Omental fat pad (tissue), 4 donors: ENCODE measurements at places on chromosomes 2 and 18.

DNA sequence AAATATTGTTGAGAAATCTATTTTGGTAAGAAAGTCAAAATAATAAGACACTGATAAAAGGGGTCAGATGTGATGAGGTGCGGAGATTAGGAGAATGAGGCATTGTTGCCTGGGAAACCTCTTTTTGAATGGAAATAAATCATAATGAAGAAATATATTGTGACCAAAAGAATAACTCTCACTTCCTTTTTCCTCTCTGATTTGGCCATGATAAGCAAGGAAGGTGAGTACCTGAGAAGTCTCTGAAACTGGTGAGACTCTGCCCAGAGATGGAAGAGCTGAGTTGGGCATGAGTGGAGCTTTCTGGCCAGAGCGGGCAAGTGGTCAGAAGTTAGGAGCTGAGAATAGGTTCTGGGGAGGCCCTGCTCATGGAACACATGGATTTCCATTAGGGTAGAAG is 11.8 kb downstream of the LAMA3 start:
- DNase-seq = no peak

DNA sequence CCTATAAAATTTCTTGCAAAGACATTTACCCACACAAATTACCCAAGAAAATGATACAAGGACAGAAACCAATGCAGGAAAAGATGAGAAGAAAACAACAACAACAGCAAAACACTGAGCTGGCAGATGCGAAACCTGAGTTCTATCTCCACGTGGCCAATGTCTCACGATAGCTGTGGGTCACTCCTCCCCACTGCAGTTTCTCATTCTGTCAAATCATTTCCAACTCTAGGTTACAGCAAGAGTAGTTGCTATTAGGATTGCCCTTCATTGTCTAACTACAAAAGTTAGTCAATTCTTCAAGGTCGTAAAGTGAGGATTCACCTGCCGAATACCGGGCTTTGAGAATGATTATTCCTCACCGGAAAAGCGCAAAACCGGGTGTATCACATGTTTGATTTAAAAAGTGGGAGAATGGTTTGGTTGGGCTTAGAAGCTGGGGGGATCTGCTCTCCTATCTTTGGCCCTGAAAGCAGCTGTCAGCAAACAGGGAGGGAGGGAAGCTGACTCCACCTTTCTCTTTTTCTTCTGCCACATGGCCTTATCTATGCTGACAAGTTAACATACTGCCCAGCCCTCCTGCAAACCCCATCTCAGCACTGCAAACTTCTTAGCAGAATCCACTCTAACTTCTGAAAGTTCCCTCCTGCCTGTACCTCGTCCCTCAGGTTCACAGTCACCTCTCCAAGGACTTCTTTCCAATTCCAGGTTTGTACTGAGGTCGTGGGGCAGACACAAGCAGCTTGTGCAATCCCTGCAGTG is 473.0 kb downstream of the SOX11 start:
- no peak for DNase-seq

DNA sequence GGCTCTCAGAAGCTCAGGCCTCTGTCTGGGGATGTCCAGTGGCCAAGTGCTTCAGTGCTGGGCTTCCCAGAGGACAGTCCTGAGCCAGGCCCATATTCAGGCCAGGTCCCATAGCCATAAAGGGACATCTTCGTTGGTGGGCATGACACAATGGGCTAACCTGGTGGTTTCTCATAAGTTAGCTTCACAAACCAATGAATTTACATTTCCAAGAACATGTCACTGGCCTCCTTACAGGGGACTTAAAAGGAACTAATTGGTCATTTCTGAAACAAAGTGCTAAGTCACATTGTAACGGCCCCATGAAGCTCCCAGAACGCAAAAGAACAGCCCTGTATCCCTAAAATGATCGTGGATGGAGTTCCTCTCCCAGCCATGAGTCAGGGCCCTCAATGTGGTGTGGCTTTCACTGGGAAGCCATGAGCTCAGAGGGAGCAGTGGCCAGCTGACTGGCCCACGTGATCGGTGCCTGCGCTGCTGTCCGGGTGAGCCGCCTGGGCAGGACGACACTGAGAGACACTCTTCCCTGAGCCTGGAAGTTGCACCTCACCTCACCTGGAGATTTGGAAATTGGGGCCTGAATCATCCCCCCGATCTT is 163.7 kb upstream of the APCDD1 start:
- DNase-seq = no peak

DNA sequence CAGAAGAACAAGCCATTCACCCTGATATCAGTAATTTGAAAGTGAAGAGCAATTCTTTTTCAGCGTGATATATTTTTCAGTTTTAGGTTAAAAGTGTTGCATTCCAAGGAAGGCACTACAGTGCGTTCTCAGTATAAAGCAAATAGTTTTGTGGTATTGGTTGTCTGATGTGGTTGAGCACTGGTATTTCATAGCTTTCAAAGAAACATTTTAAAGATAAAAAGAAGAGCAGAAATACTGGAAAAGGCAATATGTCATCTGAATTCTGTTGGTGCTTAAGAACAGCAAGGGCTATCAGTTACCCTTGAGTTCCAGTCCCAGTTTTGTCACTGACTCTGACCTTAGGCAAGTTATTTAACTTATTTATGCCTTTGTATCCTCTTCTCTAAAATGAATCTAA is 191.6 kb downstream of the BABAM2 start:
- DNase-seq = no peak

GRCh38 chr2:126803434-126803775 is 95.3 kb upstream of the TEX51 start:
- no peak for DNase-seq

DNA sequence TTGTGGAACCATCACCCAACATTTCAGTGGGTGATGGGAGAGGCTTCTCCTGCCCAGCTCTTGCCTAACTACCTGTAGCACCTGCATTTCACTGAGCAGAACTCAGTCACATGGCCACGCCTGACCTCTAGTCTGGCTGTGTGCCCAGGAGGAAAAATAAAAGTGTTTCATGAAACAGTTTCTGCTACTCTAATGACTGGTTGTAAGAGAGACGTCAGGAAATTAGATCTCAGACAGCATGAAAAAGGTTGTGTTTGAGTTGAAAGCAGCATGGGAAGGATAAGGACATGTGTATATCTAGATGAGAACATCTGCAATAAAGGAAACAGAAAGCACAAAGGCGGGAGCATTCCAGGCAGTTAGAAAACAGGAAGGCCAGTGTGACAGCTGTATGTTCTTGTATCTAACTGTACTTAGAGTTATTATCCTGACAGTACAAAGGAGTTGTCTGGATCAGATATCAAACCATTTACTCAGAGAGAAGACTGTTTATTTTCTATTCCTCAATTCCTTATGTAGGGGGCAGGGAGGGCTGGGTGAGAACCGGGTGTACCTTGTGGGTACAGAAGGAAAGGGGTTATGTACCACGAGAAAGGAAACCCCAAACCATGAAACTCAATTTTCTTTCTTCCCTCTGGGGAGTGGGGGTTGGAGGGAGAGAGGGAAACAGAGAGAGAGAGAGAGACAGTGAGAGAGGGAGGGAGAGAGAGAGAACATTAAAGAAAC is 307.4 kb upstream of the VWC2L start:
- DNase-seq = no peak

DNA sequence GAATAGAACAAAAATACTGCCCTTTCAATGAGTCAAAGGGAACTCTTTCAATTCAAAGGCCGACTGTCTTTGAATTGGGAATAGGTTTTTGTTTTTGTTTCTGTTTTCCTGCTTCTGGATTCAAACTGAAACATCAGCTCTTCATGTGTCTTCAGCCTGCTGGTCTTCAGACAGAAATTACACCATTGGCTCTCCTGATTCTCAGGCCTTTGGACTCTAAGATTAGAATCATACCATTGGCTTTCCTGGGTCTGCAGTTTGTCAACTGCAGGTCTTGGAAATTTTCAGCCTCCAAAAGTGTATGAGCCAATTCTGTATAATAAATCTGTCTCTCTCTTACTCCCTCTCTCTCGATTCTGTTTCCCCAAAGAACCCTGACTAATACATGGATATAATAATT is 31.1 kb downstream of the CTLA4 start:
- DNase-seq = no peak

GRCh38 chr2:232876161-232876977 is 6.3 kb downstream of the SNORC start:
- no peak for DNase-seq

GRCh38 chr2:136057023-136057801 is 60.7 kb downstream of the CXCR4 start:
- no peak for DNase-seq

GRCh38 chr2:234181121-234181520 is 130.6 kb downstream of the SPP2 start:
- no peak for DNase-seq

DNA sequence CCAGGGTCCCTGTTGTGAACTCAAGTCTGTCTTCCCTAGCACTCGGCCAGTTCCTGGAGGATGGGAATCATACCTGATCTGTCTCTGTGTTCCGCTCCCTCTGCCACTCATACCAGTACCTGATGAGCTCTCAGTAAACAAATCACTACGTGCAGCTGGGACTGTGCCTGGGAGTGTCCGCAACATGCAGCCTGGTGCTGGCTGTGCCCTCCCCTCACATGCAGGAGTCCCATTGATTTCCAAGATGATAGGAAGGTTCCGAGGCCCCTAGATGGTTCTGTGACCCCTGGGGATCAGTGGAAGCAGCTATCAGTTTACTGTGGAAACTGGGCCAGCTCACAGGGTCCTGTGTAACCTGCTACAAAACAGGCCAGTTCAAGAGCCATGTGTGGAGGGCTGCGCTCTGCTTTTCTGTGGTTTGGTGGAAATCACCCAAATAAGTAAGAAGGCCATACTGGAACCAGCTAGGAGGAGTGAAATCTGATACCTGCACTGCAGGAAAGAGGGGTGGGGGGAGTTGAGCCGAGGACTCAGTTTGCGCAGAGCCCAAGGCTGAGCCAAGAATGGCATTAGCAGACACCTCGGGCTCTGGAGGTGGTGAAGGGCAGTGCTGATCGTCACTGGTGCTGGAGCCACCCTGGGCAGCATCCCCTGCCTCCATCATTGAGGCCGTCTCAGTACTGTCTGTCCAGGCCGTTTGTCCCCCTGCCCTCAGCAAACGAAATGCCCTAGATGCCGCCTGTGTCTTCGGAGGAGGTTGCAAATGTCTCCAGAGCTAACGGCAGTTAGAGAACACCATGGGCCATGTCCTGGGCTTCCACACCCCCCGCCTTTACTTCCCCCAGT is 93.3 kb downstream of the KLHL29 start:
- DNase-seq = no peak

DNA sequence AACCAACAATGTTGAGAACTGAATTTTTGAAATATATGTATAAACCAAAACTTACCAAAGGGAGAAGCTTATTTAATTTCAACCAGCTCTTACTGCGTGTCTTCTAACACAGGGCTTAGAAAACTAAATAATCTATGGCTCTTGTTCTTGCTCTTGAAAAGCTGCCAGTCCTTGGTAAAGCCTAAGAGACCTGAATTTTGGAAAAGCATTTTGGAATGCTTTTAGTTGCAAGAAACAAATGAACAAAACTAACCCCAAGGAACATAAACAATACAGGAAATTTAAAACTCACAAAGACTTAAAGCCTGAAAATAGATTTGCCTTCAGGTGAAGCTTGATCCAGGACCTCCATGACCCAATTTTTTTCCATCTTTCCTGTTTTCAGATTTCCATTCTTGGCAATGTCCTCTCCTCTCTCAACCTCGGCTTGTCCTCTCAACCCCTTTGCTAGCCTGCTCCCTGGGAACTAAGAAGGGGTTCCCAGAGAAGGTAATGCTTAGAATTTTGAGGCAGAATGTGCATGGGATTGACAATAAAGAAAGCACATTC is 169.8 kb upstream of the NCK2 start:
- no peak for DNase-seq

- DNase-seq = no peak
Measured at GRCh38 chr2:45256867-45257641, 247.8 kb upstream of the SIX2 start.

GRCh38 chr2:176914371-176914770 is 298.2 kb upstream of the HNRNPA3 start:
- no peak for DNase-seq

DNA sequence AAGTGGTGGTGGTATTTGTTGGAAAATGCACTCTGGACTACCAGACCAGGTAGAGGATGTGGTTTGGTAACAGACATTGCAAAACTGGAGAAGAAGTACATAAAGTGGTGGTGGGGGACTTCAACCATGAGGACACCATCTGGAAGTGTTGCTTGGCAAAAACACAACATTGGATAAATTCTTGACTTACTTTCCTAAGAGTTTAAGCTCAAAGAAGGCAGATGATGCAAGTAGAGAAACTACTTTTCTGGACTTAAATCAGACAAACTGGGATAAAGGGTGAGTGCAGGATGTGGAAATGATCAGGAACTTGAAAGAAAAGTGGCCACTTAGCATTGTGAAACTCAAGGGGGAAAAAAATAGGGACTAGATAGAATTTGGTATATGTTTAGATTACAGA is 487.4 kb downstream of the ZEB2 start:
- no peak for DNase-seq

DNA sequence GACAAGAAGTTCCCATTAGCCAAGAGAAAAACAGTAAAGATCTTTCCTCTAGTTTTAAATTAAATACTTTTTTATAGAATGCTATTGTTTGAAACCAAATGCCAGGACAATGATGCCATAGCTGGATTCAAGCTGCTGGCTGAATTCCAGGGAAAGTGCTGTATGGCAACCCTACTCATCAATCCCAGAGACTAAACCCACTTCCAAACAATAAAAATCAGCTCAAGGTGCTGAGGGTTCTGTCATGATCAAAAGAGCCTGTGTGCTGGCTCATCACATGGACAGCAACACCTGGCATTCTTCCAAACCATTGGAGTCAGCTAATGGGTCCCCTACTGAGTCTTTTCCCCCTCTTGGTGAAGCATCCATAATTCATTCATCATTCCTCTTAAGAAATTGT is 53.7 kb upstream of the PARD3B start:
- no peak for DNase-seq

DNA sequence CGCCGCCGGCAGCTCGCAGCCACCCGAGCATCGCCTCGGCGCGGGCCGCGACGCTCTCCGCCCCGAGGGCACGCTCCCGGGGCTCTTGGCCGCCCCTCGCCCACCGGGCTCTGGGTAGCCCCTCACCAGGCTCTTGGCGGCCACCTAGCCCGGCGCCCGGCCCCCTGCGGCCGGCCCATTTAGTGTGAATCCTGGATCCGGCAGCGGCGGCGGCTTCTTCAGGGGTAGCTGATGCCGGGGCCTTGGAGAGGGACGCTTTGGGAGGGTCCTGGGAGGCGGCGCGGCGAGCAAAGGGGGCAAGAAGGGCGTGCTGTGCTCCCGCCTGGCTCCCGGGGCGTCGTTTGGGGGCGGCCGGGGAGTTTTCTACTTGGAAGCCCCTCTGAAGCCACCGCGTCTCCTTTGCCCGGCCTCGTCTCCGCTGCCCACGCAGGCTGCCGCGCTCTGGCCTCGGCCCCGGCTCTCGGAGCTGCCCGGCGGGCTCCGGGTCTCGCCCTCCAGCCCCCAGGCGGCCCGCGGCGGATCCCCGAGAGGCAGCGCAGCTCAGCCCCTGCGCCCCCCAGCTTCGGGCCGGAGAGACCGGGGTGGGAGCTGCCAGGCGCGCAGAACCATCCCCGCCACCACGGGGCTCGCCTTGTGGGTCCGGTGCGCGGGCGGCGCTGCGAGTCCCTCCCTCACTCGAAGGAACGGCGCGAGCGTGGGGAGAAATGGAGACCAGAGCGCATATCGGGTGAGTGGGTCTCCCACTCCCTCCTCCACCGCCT is 509 bp downstream of the PIEZO2 start:
- no peak for DNase-seq
